ENCODE measurements at places on chromosomes 3 and 15.

DNA sequence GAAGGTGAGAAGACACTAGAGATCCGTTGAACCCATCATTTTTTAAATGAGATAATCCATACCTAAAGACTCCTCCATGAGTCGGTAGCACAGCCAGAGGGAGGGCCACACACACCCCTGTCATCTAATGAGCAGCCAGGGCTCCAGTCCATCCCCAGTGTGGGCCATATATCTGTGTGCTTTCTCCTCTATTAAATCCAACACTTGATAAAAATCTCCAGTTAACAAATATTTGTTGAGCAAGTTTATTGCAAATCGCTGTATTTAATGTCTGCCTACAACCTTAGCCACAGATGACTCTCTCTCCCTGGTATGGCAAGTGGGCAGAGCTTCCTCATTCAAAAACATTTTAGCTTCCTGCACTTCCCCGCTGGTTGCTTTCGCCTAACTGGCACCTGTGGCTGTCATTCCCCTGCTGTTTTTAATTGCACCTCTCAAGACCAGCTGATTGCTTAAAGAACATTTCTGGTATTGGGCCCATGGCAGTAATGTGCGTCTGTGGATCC lies 82.8 kb downstream of the SMAD3 start:
- no peak for DNase-seq

GRCh38 chr3:167958141-167958540 lies 137.6 kb downstream of the GOLIM4 start:
- no peak for DNase-seq

DNA sequence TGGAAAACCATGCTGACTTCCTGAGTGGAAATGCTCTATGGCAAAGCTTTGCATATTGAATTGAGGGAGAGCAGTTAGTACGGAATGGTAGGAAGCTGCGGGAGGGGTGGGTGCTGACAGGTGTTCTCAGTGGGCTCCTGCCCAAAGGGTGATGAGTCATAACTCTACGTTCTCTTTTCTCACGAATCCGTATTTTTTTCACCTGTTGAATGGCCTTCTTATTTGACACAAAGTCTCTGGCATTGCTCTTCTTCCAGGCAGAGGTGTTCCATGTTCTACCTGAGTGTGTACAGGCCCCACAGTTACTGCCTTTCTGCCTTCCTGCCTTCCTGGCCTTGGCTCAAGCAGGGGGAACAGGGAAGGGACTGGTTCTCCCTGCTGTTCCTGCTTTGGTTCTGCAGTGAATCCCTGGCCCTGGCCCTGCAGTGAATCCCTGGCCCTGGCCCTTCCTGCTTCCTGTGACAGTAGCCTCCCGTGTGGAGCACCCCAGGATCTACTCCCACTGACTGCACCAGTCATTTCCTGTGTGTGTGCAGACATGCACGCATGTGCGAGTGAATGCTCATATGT lies 31.9 kb downstream of the TRAK1 start:
- no peak for DNase-seq

- DNase-seq = no peak
Measured at GRCh38 chr15:74144153-74144775, 13.9 kb downstream of the ISLR2 start.

DNA sequence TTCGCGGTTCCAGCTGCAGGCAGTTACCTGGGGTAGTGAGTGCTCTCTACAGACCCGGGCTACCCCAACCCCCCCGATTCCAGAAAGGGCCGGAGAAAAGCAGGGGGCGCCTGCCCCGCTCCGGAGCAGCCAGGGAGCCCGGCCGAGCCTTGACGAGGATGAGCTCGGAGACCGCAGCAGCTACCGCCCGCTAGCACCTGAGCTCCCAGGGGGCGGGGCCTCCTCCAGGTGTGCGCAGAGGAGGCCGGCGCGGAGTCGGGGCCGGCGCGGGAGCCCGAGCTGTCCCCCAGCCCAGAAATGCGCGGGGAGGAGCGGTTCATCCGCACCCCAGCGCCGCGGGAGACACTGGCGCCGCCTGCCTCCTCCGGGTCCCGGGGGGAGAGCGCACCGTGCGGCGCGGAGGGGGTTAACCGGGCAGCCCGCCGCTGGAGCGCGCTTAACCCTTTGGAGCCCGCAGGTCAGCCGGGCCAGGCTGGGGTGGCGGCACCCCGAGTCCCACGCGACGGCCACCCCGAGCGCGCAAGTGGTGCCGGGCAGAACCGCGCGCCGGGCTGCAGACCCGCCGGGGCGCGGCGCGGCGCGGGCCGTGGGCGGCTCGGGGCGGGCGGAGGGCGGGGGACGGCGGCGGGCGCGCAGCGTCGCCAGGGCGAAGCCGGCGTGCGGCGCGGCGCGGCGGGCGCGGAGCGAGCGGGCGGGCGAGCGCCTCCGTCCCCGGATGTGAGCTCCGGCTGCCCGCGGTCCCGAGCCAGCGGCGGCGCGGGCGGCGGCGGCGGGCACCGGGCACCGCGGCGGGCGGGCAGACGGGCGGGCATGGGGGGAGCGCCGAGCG lies at the start of gene CACNA1D:
TSS of gene CACNA1D (plus strand) at position 649 of the 829 bp plus-strand sequence. CDS start 556 bp downstream, outside the sequence.
- DNase-seq = no peak
